ENCODE measurements at places on chromosomes 7 and 10.
A peak's percentile ranks its signal among the peaks of the same experiment; 100 is the strongest.

DNA sequence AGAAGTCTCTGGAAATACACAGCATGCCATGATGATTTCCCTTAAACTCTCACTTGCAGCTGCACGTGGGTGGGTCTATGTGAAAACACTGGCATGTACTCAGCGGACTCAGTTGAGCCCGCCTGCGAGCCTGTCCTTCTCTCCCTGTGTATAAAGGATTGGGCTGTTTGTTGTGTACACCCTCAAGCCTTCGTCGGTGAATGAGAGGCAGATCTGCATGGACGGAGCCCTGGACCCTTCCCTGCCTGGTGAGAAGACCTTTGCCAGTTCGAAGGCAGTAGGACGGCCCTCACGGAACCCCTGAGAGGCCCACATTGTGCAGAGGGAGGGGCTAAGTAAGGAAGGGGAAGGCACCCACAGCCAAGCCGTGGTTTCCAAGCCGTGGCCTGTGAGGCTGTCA lies 121.2 kb downstream of the WDFY4 start:
- peak; percentile 87 for DNase-seq

DNA sequence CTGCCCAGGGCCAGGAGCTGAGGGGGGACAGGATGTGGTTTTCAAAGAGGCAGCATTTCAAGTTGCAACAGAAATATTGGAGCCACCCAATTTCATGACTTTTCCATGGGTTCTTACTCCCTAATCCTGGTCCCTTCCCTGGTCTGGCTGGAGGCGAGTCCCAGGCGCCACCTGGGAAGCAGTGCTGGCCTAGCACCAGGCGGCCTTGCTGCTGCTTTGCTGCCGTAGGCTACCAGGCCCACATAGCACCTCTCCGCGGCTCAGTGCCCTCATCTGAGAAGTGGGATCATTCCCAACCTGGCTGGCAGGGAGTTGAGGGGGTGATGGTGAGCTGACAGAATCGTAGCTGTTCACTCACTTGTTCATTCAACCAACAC lies 33.7 kb downstream of the ZMIZ1 start:
- peak; percentile 65 for DNase-seq

DNA sequence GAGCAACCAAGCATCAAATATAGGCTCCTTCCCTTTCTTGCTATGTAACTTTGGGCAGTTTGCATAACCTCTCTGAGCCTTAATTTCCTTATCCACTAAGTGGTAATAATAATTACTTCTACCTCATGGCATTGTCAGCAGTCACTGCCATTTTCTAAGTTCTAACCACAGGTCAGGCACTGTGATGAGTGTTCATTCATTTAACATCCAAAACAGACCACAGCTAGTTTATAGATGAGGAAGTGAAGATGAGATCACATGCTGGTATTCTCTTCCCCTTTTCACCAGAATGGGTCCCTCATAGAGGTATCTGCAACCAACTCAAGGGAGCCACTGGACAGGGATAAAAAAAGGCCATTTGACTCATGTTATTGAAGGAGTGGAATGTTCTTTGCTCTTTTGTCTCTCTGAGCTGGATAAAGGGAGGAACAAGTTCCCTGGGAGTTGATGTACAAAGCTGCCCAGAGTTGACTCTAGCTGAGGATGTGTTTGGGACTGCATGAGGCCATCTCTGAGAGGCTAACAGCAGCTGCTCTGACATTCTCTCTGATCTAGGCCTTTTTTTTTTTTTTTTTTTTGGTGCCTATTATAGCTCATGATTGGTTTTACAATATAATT lies 65.0 kb downstream of the DNAJC12 start:
- no peak for DNase-seq

GRCh38 chr7:158164101-158165095 lies 423.2 kb downstream of the PTPRN2 start:
- no peak for DNase-seq

DNA sequence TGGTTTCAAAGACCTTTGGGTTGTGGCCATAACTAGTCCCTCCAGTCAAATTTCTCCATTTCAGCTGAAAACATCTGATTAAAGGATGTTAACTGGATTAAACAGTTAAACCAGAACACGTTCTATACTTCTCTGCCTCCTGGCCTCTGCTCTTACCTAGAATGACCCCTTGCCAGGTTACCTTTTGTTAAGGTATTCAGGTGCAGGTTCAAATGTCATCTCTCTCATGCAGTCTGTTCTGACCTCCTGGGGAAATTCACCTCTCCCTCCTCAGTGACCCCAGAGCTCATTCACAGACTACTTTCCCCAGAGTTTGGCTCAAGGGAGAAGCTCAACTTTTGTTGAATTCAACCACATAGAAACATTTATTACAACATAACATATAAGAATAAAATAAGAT lies 67.8 kb downstream of the RELN start:
- no peak for DNase-seq

DNA sequence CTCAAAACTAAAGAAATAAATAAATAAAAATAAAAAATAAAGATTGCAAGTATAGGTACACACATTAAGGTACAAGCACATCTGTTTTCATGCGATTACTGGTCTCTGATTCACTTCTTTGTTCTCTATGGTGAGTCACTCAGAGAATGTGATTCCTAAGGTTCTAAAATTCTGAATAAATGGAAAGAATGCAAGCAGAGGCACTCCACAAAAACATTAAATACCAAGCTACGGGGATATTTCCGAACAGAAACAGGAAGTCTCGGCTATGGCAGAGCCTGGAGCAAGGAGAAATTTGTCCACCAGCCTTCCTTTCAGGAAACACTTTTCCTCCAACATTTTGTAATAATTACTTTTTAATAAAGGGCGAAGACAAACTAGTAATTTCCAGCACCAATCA lies 1.4 kb downstream of the VOPP1 start:
- no peak for DNase-seq

DNA sequence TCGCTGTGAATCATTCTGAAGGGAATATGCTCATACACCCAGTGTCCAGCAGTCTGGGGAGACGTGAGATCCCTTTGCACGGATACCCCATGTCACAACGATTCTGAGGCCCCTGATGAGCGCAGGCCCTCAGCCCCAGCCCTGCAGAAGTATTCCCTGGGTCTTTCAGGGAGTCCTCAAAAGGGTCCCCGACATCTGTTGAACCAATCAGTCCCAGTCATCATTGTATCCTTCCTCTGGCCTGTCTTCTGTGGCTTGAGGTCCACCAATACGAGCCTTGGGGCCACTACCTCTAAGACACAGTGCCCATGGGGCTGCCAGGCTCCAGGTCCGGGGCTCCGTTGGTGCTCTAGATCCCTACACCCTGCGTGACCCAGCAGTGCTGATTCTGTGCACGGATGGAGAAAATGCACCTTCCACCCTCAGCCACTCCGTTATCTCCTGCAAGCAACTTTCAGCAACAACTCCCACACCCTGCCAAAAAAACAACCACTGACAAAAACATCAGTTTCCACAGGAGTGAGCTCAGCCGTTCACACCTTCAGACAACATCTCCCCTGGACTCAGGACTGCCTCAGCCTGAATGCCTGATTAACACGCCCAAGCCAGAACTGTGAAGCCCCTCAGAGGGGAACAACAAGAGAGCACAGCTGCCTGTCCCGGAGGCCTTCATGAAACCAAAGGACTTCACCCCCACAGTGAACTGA lies 46.9 kb upstream of the KDM7A start:
- DNase-seq, result no peak

DNA sequence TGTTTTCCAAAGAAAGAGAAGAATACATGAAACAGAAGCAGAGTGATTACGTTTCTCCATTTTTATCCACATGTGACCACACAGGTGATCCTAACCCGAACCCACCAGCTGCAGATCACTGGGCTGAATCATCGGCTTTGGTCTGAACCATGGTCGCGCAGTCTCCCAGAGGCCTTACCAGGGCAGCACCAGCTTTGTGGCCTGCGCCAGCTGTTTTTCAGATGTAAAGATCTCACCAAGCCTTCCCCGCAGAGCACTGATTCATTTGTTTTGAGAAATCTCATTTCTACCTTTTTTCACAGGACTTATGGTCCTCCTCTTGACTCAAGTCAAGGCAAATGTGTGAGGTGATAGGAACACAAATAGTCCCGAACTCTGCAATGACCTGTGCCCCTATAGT lies 207.0 kb upstream of the PPP2R2D start:
- DNase-seq, result no peak

DNA sequence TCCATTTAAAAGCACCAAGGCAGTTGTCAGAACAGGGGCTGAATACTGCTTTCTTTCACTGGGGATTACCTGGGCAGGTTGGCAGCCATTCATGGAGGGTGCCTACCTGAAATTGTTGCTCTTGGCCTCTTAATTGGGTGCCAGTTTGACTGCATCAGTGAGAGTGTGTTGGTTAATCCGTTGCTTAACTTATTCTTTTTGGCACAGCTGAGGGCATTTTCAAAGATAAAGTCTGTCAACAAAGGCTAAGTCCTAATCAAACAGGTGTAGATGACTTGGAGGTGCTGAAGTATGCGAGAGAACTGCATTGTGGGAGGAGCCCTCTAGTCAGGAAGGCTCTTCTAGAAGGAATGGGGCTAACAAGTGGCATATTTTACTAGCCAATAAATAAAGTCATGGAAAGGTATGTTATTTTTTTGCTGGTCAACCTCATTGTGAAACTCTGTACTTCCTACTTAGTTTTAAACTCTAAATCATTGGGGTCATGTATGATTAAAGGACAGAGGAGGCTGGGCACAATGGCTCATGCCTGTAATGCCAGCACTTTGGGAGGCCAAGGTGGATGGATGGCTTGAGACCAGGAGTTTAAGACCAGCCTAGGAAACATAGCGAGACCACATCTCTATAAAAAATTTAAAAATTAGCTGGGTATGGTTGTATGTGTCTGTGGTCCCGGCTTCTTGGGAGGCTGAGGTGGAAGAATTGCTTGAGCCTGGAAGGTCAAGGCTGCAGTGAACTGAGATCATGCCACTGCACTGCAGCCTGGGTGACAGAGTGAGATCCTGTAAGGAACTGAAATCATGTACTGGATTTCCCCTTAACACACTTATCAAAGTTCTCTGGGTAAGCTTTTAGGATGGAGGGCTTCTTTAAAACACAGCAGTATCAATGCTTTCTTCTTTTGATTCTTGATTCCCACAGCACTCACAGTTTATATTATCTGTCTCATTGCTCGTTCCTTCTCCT lies 134.1 kb downstream of the LRMDA start:
- no peak for DNase-seq

- no peak for DNase-seq
These were observed 51.2 kb downstream of the PDK4 start for GRCh38 chr7:95545007-95545615.

GRCh38 chr7:2006231-2006771 lies 226.4 kb downstream of the MAD1L1 start:
- peak; percentile 17 for DNase-seq

DNA sequence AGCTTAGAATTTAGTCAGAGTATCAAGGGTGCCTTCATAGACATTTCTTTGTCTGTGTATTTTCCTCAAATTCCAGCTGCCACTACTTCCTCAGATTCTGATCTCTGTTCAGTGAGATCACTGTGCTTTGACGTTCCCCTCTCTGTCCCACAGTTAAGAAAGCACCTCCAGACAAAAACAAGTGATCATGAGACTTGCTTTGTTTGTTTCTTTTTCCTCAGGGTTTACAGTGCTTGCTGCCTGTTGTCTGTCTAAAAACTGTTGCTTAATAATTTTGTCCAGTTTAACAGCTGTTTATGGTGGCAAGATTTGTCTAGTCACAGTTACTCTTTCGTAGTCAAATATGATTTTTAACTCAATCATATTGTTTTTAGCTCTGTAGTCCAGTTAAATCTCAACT lies 29.1 kb downstream of the TRUB1 start:
- DNase-seq, result no peak

DNA sequence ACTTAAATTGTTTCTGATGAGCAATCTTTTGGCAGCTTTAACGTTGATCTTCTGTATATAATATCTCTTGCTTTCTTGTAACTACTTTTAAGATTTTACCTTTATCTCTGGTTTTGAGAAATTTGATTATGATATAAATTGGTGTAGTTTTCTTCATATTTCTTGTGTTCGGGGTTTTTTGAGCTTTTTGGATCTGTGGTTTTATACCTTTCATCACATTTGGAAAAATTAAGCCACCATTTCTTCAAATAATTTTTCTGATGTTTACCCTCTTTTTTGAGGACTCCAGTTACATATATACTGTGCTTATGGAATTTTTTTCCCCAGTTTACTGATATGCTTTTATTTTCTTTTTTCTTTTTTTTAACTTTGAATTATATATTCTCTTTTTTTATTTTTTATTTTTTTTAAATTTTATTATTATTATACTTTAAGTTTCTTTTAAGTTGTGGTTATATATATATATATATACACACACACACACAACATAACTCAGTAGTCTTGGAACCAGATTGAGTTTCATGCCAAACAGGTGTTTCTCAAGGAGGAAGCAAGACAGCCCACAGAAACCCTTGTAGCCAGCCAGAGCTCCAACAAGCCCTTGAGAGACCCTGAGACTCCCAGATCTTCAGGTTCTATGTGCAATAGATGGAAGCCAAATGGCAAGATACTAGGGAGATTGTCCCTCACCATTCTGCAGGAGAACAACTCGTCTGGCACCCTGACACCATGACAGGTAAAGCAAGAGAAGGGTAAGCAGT lies 27.5 kb upstream of the NME8 start:
- DNase-seq, result no peak

GRCh38 chr7:55171157-55171556 lies 152.3 kb downstream of the EGFR start:
- peak; percentile 13 for DNase-seq

GRCh38 chr10:132058111-132058745 lies 7.5 kb upstream of the JAKMIP3 start:
- no peak for DNase-seq

GRCh38 chr10:43258211-43258561 lies 8.7 kb downstream of the RASGEF1A start:
- DNase-seq, result no peak

DNA sequence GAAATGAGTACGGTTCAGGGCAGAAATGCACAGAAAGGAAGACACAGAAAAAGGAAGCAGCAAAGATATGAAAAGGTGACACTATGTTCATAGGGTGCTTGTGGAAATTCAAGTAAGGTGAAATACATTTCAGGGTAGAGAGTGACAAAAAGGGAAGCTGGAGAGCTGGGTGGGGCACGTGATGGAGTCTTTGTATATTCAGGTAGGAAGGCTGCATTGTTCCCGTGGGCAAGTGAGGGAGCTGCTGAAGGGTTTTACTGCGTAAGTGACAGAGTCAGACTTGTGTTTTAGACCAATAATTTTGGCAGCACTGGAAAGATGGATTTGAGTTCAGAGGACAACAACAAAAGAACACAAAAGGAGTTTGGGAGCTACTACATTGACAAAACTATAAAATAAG lies 35.3 kb upstream of the ANK3 start:
- no peak for DNase-seq

DNA sequence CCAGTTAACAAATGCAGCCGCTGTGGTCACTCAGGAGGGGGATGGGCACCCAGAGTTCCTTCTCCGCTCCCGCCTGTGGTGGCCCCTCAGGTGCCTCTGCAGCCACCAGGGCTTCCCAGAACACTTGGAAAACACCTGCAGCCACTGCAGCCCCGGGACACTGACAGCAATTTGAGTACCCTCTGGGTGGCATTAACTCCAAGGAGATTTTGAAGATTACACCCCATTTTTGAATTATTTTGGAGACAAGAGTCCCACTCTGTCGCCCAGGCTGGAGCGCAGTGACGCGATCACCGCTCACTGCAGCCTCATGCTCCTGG lies 32.2 kb downstream of the IL15RA start:
- DNase-seq, result peak; percentile 42

- DNase-seq, result no peak
These were observed 20.4 kb downstream of the JCAD start for GRCh38 chr10:30038781-30039536.

- DNase-seq, result no peak
These were observed 68.9 kb downstream of the DYNC1I1 start for GRCh38 chr7:95840953-95841950.

All from femur (tissue), 1 donor.